ENCODE measurements at places on chromosomes 16 and 17.

- DNase-seq: no peak
Measured at GRCh38 chr17:19380481-19381301, 2.4 kb downstream of the MAPK7 start.

DNA sequence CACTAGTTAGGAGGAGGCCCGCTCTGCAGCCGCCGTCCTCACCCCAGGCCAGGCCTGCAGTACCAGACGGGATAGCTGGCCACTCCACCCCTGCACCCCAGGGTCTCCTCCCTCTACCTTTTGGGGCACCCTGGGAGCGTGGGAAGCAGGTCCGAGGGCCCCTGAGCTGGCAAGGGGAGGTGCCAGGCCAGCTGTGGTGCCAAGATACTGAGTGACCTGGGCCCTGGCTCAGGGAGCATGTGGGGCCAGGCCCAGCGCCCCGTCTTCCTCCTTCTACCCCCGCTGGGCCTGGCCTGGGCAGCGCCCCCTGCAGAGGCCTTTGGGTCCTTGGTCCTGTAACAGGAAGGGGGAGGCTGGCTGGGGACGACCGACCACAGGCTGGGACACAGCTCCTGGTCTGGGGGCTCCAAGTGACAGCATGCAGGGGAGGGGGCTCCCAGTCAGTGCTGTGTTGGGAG is 13.0 kb downstream of the PAM16 start:
- no peak for DNase-seq

DNA sequence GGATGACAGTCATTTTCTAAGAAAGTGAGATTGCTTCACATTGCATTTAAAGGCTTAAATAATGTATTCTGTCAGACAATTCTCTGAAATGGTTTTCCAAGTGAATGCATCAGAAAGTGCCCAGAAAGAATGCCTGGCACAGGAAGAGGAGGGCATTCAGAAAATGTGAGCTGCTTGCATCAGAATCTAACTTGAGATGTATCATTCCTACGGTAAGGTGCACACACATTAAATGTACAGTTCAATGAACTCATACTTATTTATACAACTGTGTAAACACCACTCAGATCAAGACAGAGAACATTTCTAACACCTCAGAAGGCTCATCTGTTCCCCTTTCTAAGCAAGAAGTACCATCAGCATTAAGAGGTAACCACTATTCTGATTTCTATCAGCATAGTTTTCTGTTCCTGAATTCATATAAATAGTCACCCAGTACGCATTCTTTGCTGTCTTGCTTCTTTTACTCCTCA is 638.0 kb downstream of the MAF start:
- DNase-seq: no peak

DNA sequence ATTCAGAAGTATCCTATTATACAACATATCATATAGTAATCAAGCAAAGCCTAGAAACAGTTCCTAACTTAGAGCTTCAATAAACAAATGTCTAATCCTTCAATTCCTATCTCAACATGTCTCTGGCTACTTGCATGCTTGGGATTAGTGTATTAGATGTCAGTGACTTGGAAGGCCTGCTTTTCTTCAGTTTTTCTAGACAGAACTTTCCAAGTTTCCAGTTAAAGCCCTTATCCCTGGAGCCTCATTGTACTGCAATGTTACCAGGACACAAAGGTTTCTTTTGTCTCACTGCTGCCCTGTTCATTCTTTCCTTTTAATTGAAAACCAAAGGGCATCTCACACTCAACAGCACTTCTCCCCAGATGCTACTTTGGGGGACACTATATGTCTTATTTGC is 16.5 kb downstream of the PSME3IP1 start:
- DNase-seq: peak; percentile 38

GRCh38 chr17:37489197-37490001 is at the start of gene DUSP14:
TSS of gene DUSP14 (plus strand) at chr17:37489891. CDS start at chr17:37512273, 22,382 bp downstream.
- peak; percentile 90 for DNase-seq

Measured in SJCRH30 (cell line).